Stimulated activated CD8-positive, alpha-beta memory T cell treated with anti-CD3 and anti-CD28 coated beads, Interleukin-2, amount 100 ng/mL, for 1 hour (primary cell): ENCODE measurements at places on chromosomes 11 and 22.
A peak's percentile ranks its signal among the peaks of the same experiment; 100 is the strongest.

- DNase-seq = no peak
Measured at GRCh38 chr11:76857781-76858410, 2.8 kb upstream of the ACER3 start.

DNA sequence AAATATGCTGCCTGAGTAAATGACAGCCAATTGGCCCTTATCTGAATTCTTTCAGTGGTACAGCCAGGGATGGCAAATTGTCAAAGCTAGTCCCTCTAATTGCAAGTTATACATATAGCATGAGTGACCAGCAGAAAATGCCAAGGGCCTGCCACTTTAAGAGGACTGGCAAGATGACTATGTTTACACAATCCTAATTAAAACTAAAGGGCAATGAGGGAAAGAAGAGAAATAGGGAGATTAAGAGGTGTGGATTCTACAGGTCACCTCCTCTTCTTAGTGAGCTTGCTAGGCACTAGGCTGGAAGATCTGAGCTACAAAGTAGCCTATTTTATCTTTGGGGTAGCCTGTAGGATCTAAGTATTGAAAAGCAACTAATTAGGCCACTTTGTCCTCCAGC is 13.5 kb downstream of the NUMA1 start:
- no peak for DNase-seq

DNA sequence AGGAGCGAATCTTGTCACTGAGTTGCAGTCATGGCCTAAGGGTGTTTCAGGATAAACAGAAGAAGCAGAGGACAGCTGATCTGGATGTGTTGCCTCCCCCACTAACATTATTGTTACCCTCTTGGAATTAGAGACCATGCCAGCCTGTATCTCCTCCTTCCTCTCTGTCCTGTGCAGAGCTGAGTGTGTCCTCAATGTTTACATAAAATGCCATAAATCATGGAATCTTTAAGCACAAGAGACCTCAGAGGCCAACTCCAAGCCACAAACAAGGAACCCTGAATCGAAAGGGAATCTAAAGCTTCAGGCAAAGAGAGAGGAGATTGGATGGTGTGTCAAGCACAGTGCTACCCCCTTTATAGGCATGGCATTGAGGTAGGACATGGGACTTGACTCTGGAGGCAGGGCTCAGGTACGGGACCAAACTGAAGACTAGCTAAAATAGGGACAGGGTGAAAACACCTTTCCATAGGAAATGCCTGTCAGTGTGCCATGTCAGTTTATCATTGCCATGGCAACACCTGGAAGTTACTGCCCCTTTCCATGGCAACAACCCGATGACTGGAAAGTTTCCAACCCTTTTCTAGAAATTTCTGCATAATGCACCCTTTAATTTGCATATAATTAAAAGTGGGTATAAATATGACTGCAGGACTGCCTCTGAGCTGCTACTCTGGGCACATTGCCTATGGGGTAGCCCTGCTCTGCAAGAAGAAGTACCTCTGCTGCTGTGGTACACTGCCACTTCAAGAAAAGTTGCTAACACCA is 489.7 kb downstream of the MIAT start:
- DNase-seq = no peak

- DNase-seq = no peak
Measured at GRCh38 chr11:103671143-103671651, 365.2 kb upstream of the DDI1 start.

- no peak for DNase-seq
Measured at GRCh38 chr22:44926491-44927415, 83.1 kb downstream of the PHF21B start.

DNA sequence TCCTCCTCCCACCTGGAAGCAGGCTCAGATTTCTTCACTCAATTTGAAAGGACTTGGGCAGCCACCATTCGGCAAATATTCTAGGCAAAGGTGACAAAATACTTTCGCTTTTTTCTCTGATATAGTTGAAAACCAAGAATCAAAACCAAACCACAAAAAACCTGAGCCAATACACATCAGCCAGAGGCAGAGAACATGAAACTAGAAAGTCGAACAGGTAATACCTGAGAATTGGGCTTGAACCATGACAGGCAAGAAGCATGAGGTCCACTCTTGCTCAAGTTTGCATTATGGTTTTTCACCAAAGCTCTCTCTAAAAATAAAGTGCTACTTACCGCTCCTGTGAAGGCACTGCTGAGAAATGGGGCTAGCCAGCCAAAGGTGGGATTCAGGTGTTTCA is 26.2 kb upstream of the LDLRAD3 start:
- no peak for DNase-seq

DNA sequence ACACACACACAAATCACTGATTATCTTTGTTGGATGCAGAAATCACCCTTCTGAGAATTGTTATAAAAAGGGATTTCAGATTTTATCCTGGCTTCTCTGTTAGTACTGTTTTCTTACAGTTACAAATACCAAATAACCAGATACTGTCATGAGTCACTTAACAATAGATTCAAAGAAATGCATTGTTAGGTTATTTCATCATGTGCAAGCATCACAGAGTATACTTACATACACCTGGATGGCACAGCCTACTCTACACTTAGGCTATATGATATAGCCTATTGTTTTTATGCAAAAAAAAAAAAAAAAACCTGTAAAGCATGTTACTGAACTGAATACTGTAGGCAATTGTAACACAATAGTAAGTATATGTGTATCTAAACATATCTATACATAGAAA is 319.2 kb upstream of the ARHGAP42 start:
- no peak for DNase-seq

DNA sequence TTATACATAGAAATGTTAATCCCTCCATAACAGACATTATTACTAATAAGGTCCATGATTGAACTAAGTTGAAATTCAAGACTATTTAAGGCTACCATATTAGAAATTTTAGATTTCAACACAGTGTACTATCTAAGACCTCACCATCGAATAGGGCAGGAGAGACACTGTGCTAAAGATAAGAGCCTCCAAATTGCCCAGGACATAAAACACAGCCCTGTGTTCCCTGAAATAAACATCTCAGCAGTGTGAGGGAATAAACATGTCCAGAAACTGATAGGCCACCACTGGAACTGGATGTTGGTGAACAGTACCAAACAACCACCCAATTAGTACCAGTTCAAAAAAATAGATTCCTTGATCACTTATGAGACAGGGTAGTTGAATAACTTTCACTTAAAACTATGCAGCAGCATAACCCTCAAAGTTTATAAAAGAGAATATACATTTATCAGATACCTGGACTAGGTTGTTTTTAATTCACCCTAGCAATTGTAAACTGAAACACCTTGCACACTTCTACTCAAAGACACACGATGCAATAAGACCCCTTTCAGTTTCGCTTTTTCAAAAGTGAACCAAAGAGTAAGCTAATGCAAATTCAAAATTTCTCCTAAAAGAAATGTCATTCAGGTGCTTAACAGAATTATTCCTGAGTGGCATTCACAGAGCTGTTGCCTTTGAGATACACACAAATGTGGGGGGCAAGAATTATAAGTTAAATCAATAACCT is 34.3 kb downstream of the USP28 start:
- DNase-seq = no peak

DNA sequence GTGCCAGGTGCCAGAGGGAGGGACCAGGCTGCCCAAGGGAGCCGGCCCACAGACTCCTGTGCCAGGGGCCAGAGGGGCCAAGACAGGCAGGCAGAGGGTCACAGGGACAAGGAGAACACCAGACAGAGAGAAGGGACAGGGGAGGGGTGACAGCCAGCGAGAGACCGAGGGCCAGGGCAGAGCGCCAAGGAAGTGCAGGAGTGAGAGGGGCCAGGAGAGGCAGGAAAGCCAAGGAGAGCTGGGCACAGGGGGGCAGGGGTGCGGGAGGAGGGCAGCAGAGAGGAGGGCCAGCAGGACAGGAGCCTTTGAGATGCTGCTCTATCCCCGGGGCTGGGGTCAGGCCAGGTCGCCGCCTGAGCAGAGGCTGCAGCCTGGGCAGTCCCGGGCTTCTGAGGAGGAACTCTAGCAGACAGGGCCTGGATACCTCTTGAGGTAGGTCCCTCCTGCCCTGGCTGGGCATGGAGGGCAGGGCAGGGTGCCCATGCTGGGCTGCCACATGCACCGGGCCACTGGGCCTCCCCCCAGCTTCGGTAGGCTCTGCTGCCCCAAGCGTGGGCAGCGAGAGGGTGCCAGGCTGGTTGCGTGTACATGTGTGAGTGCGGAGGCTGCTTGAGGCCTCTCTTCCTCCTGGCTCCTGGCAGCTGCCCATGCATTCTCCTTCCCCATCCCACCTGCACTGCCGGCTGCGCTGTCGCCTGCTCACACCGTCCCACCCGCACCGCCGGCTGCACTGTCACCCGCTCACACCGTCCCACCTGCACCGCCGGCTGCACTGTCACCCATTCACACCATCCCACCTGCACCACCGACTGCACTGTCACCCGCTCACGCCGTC is 12.2 kb downstream of the LSP1 start:
- no peak for DNase-seq

GRCh38 chr11:10750838-10751580 is at the start of gene CTR9:
TSS of gene CTR9 (plus strand) at chr11:10751246. CDS start at chr11:10751413, 167 bp downstream.
- DNase-seq = peak; percentile 81

DNA sequence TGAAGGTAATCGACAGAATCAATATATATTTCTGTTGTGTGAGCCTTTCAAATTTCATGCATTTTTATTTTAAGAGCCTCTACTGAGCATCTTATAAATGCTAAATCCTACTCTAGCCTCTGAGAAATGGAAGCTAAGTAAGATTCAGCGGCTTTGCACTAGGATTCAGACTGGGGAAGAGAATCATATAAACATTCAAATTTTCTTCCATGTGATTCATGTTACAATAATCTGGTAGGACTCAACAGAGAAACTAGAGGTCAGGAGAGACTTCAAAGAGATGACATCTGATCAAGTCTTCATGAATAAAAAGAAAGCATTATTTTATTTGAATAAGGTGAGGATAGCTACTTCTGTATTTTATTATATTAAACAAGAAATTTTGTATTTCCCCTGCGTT is 538.9 kb downstream of the DLG2 start:
- DNase-seq = no peak
